ENCODE measurements at places on chromosomes 2 and 18.

DNA sequence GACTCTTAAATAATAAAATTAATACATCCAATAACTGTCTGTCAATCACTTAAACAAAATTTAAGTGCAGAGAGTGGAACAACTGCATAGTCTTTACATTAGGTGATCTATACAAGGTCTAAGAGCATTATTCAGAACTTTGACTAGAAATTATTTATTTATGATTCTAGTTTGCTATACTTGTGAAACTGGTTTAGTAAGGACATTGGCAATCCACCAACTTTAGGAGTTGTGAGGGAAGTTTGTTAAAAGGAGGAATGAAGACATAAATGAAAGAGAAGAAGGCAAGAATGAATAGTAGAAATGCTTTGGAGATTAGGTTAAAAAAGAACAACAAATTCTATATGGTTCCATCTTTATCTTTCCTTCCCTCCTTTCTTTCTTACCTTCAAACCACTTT lies 217.5 kb downstream of the GPD2 start:
- DNase-seq: no peak

DNA sequence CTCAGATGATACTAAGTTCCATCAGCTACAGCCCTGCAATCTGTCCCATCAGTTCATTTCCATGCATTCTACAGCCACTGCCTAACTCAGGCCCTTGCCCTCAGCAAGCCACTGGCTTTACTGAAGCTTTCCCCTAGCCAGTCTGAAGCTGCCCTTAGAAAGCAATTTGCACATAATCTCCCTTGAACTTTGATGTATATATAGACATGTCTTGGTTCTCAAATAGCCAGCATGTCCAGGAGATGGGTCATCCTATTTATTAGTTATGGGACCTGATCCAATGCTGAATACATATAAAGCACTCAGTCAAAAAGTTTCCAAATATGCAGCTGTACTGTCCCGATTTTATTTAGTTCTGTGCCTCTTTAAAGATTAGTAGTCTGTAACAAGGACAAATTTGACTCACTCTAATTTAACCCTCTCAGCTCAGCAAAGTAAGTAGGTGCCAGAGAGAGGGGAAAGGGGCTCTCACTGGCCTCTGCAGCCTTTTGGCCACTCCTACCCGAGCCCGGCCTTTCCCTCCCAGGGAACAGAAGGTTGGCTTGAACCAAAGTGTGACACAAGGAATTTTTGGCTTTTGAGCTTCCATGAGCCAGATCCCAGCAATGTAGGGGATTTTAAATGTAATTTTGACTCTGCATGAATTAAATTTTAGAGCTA lies 70.7 kb downstream of the CCDC93 start:
- DNase-seq: no peak

DNA sequence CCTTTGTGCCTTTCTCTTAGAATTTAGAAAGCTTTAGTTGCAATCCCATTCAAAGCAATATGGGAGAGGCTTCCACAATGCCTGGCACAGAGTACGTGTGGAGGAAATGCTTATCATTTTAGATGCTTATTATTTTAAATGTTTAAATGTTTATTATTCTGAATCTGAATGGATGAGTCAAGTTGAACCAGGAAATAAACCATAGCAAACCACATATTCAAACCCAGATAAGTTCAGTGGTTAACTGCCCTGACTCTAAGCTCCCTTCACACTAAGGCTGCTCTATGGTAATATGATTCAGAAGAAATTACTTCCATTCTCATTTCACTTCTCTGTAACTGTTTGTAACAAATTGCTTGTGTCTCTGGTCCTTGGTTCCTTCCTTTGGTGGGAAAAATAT lies 5.2 kb upstream of the PPP4R1 start:
- no peak for DNase-seq

- no peak for DNase-seq
Observed at GRCh38 chr2:176709149-176709951, 440.1 kb downstream of the MTX2 start.

DNA sequence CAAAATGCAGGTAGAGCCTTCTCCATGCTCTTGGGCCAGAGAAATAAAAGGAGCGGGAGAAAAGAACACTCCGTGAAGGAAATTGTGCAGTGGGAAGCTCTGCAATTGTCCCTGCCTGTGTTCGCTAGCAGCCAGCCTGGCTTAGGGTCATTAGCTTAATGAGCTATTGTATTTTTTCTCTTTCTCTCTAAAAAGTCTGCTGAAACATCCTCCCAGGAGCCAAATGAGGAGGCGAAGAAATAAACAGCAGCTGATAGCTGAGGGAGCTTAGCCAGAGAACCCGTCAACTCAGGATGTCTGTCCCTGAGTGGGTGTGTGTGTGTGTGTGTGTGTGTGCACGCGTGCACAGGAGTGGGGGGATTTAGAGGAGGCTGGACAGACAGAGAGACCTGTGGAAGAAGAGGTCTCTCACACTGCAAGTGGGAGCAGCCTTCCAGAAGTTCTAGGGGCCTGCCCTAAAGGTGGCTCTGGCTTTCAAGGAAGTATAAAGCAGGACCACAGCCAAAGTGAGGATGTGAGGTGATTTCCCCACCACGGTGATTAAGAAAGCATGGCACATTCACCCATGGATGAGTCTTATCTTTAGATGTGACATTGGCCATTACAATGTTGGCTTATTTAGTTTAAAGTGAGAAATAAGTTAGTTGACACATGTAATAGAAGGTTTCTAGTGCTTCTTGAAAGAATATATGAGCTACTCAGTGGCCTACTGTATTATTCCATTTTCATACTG lies 690.4 kb downstream of the RNF144A start:
- DNase-seq: no peak
